ENCODE measurements at places on chromosomes 1 and 21. TPM values are rescaled to one million over a fixed set of nuclear protein-coding genes. Genes with fewer than 3 reads are reported as not detected.

Gene PCSK9
- total RNA-seq: 1.1 TPM

Gene LDLRAD1
- total RNA-seq: not detected

Gene SUSD4
- total RNA-seq: 0.44 TPM

Gene PYHIN1
- total RNA-seq: not detected

Gene ARHGEF16
- total RNA-seq: not detected

Gene TTC4
- total RNA-seq: 26.6 TPM

Gene SYT2
- under 0.01 TPM for total RNA-seq

Gene CNTN2
- total RNA-seq: not detected

Gene SPRR2E
- total RNA-seq: not detected

Gene TCHHL1
- not detected for total RNA-seq

Gene F5
- not detected for total RNA-seq

Gene OR2L8
- total RNA-seq: 0.25 TPM

Gene TIPRL
- total RNA-seq: 46.4 TPM

Gene PRRX1
- total RNA-seq: 219 TPM

Gene GPR37L1
- not detected for total RNA-seq

Gene ADAM30
- not detected for total RNA-seq

All from uterine smooth muscle cell (primary cell).